ENCODE measurements at places on chromosomes 7 and 10. TPM values are rescaled to one million over a fixed set of nuclear protein-coding genes. Genes with fewer than 3 reads are reported as not detected.
A peak's percentile ranks its signal among the peaks of the same experiment; 100 is the strongest.

Gene MKX
- not detected for total RNA-seq

Gene RPEL1
- total RNA-seq = not detected

- H3K36me3 ChIP-seq = no peaks in the 10 kb centered on the region
- H3K4me1 ChIP-seq = no peaks in the 10 kb centered on the region
- no peak overlapping the region for H3K4me3 ChIP-seq
- H3K27me3 ChIP-seq = no peaks in the 10 kb centered on the region
- DNase-seq = no peak
Measured at GRCh38 chr7:151695951-151696541, 176.4 kb upstream of the RHEB start.

GRCh38 chr7:142611566-142612236, 137.6 kb upstream of the PRSS1 start:
- H3K4me1 ChIP-seq = peaks cover 33% of the 10 kb centered on the region
- H3K27me3 ChIP-seq = peaks cover 9% of the 10 kb centered on the region
- H3K36me3 ChIP-seq = no peaks in the 10 kb centered on the region
- DNase-seq = no peak
- H3K27ac ChIP-seq = no peak overlapping the region
- no peak overlapping the region for H3K4me3 ChIP-seq

DNA sequence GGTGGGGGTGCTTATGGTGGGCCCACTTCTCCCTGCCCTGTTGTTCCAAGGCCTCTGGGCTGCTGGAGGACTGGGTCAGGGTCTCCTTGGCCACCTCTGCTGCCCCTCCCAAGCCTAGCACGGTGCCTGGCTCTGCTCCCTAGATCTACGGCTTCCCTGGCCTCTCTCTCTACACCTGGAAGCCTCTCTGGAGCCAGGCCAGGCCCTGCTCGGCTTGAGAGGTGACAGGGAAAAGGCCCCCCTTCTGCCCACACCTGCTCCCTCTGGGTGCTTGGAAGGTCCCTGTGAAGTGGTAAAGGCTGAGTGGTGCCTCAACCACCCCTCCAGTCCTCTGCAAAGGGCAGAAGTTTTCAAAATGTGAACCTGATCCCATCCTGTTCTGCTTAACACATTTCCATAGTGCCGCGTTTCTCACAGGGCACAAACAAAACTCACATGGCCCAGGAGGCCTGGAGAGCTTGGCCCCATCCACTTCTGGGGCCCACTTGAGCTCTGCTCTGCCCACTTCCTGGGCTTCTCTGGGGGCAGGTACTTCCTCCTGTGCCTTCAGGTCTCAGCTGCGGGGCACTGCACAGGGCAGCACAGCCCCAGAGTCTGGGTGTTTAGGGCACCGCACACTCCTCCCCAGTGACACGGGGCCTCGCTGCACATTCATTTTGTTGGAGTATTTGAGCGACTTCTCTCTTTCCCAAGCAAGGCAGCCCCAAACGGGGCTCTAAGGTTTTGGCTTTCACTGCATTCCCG, 169.9 kb downstream of the PIP4K2A start:
- H3K27me3 ChIP-seq = no peaks in the 10 kb centered on the region
- no peak overlapping the region for H3K4me3 ChIP-seq
- peaks cover 19% of the 10 kb centered on the region for H3K4me1 ChIP-seq
- no peak for DNase-seq
- H3K27ac ChIP-seq = peak overlapping the region; percentile 31

GRCh38 chr7:39735903-39736302, 112.5 kb downstream of the RALA start:
- peaks cover 35% of the 10 kb centered on the region for H3K4me1 ChIP-seq
- H3K36me3 ChIP-seq = no peaks in the 10 kb centered on the region
- no peak overlapping the region for H3K27ac ChIP-seq
- DNase-seq = no peak
- no peak overlapping the region for H3K4me3 ChIP-seq

Data from activated CD4-positive, alpha-beta T cell treated with anti-CD3 and anti-CD28 coated beads, Interleukin-2, amount 10 ng/mL, durations not matched to agents 7 days and 5 days (primary cell).